ENCODE measurements at places on chromosomes 1 and 21.

GRCh38 chr1:58964880-58965279, 181.0 kb upstream of the JUN start:
- DNase-seq, result peak; percentile 35

- no peak for DNase-seq
These were observed 80.5 kb upstream of the RALGPS2 start for GRCh38 chr1:178644308-178645120.

GRCh38 chr1:196577386-196577785, 30.9 kb downstream of the KCNT2 start:
- no peak for DNase-seq

DNA sequence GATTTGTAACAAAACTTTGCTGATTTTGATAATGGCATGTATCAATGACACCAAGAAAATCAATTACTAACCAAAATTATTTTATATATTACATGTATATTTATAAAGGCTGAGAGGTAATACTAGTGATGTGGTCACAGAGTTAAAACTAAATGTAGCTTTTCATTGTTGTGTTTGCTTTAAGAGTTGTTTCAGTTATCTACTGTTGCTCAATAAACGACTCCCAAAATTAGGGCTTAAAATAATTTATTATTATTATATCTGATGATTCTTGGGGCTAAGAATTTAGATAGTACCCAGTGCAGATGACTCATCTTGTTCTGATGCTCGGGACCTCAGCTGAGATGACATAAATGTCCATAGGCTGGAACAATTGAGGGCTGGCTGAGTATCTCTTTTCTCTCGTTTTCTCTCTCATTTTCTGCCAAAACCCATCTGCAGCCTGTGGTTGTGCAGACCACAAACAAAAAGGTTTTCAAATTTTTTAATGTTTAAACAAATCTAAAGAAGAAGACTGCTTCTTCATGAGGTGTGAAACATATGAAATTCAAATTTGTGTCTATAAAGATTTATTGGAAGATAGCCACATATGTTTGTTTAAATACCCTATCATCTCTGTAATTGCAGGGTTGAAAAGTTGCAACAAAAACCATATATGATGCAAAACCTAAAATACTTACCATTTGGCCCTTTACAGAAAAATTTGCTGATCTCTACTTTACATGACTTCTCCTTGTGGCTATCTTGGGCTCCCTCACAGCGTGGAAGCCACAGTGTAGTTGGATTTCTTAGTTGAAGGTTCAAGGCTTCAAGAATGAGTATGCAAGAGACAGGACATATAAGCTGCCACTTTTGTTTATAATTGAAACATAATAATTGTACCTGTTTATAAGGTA, 14.8 kb upstream of the PTPRC start:
- DNase-seq, result peak; percentile 3

GRCh38 chr1:168195199-168196135, 16.7 kb downstream of the TIPRL start:
- no peak for DNase-seq

DNA sequence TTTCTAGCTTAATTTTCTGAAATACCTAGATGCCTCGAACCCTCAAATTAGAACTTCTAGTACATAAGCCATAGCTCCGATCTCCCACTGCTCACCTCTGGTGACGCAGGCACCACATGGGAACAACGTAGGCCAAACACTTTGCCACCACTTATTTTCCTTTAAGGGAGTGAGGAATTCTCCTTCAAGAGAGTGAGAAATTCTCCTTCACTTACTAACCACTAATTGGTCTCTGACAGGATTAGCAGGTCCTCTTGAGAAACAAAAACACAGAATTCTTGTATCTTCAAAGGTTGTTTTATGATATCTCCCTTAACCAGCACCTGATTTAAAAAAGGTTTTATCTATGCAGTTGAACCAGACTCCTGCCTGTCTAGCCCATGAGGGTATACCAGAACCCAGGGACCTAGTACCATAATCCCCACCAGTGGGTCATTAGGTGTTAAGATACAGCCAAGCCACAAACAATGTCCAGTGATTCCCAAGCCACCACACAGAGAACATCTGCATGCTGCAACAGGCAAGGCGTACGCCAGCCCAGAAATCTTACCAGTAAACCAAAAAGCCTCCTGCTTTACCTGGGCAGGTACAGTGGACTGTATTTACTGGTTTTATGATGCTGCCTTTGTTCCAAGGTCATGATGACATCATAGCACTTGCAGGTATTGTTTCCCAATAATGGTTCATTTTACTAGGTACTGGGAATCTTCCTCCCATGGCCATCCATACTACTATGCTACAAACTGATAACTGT, 20.3 kb upstream of the CXADR start:
- peak; percentile 83 for DNase-seq

GRCh38 chr1:51653127-51653526, 36.2 kb downstream of the OSBPL9 start:
- DNase-seq, result no peak

DNA sequence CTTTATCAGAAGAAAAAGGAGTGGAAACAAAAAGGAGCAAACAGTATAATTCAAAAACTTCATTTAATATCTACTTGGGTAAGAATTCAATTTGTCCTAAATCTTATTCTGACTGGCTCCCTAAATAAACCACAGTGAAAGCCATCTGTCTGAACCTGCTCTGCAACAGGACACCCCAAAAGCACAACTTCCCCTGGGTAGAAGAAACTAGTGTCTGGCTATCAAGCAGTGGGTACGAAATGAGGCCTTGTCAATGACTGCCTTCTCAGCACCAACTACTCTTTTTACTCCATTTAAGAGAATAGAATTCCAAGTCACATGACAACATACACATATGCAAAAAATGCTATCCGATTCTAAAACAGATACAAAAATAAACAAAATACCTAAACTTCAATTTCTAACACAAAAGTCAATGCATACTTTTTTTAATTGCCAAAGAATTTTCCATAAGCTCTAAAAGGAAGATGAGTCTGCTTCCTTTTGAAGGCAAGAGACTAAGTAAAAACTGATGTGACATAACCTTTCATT, 206.8 kb downstream of the SLC45A1 start:
- DNase-seq, result peak; percentile 15

DNA sequence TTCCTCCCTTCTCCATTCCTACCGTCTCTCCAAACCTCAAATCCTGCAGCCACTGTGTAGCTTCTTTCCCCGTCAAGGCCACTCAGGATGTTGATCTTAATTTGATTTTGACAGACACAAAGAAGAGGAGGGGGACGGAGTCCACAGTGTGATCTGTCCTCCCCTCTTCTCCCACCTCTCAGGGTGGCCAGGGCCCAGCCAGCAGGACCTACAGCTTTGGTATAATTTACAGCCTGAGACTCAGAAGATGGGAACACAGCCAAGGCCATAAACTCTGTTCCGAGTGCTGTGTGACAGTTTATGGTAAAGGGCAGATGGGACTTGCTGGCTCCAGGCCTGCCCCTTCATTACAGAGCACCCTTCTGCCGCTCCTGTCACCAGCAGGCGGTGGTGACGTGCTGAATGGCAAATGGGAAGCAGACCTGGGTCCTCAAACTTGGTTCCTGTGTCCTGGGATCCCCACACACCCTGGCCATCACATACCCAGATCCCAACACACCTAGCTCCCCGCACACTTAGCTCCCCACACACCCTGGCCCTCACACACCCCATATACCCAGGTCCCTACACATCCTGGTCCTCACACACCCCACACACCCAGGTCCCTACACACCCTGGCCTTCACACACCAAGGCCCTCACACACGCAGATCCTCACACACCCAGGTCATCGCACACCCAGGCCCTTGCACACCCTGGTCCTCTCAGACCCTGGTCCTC, 71.6 kb downstream of the CD2 start:
- DNase-seq, result no peak

GRCh38 chr1:38500891-38501290, 358.7 kb downstream of the RRAGC start:
- DNase-seq, result no peak

- peak; percentile 13 for DNase-seq
These were observed 36.5 kb upstream of the LHX8 start for GRCh38 chr1:75097654-75098053.

DNA sequence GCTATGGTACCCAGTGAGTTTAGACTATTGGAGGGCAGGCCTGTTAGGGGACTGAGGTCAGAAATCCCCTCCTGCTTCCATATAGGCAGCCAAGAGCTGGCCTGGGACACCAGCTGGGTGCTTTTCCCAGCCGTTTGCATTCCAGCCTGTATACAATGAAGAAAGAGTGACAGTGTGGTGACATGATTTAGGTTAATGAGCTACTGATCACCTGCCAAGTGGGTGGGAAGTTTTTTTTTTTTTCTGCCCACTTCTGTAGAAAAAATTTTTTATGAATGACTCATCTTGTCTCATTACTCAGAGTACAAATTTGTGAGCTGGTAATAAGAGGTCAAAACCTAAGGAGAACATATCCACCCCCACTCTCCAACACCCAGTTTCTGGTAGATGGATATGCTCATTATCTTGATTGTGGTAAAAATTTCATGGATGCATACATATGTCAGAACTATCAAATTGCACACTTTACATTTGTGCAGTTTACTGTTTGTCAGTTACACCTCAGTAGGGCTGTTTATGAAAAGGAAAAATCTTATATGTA, 16.4 kb upstream of the CGN start:
- peak; percentile 85 for DNase-seq

GRCh38 chr1:30665216-30666010, 58.0 kb downstream of the MATN1 start:
- no peak for DNase-seq

DNA sequence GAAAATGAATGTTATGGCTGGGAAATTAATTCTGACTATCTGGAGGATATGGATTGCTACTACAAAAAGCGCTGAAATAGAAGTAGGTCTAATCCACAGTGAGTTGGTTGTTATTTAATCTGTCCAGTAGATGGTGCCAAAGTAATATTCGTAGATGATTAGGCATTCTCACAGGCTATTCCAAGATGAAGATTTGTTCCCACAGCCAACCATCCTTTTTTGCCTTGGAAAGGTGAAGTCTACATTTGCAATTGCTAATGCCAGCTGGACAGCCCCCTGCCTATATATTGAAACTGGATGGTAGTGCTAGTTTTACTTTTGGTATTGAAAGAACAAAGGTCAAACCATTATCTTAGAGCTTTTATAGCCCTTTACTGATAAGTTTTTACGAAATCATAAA, 43.8 kb downstream of the RBM11 start:
- DNase-seq, result peak; percentile 68

GRCh38 chr1:243499248-243499647, 243.4 kb downstream of the SDCCAG8 start:
- no peak for DNase-seq

DNA sequence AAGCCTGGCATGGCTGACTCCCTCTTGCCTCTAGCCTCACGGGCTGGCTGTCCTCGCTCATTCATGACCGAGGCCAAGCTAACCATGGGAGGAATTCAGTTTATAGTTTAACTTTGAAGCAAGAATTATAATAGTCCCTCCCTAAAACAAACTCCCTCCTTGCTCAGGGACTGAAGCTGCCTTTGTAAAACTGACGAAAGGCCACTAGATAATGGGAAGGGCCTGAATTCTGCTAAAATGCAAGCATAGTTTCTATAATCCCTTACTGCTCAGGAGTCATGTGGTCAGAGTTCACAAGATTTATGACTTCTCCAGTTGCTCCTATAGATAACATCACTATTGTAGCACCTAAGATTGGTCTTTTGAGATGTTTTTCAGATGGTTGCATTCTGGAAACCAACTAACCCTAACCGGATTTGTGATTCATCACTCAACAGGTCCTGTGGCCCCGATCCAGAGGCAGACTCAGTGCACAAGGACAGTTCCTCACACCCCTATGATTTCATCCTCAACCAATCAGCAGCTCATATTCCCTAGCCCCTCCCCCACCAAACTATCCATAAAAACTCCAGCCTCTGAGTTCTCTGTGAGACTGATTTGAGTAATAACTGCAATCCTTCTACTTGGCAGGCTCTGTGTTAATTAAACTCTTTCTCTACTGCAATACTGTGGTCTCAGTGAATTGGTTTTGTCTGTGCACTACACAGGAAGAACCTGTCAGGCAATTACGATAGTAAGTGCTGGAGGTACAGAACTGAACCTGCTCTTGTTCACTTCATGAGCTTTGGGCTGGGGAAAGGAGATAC, 26.4 kb downstream of the HHIPL2 start:
- peak; percentile 82 for DNase-seq

DNA sequence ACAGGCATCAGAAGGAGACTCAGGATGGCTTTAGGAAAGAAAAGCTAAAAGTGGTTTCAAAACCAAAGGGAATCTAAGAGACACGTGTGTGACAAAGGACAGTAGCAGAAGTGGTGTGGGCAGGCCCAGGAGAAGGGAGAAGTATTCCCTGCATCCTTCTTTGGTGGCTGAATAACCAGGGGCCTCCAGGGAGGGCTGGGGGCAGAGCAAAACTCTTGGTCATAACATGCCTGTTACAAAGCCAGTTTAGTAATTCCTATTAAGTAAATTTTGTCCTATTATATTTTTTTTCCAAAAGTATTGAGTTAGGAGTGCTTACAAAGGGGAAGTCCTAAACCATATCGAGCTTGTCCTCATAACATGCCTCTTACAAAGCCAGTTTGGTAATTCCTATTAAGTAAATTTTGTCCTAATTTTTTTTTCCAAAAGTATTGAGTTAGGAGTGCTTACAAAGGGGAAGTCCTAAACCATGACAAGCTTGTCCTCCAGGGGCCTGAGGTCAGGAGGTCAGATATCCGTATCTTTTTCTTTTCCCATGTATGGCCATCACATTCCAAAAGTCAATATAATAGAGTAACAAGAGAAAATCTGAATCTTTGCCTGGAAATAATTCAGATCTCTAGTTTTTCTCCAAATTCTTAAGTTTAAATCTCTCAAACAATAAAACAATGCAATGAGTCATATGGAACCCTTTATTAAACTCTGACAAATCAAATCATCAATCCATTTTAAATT, 509.2 kb downstream of the LTN1 start:
- DNase-seq, result no peak

DNA sequence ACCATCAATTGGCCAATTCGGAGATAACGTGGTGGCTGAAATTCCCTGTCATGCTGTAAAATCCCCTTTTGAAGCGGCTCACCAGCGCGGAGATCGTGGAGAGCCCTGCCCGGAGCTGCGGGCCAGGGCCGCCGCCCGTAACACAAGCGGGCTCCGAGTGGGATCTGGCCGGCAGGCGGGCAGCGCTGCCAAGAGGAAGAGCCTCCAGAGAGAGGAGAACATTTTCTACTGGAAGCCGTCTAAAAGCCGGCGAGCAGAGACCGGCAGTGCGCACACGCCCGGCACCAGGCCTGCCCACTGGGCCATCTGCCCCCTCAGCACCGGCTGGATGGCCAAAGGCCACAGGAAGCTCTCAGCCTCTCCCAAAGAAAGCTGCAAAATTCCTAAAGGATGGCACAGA, 15.5 kb downstream of the SSBP3 start:
- DNase-seq, result no peak

GRCh38 chr1:170978371-170978910, 43.1 kb downstream of the MROH9 start:
- no peak for DNase-seq

GRCh38 chr1:201561601-201562000, 22.7 kb downstream of the NAV1 start:
- no peak for DNase-seq

- DNase-seq, result no peak
These were observed 549.7 kb downstream of the SMYD3 start for GRCh38 chr1:245957427-245957826.

DNA sequence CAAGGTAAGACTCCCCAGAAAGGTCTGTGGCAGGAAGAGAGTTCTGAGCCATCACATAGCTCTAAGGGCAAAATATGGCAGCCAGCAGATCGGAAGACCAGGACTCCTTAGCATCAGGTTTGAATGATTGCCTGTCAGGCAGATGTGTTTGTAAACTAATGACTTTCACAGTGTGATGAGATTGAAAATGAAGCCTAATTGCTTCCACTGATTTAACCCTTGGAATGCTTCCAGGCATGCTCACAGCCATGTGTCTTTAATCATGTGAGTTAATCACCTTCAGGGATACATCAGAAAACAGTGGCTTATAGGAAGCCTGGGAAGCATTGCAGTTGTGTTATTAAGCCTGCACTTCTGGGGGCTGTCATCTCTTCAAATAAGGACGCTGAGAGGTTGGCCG, 82.8 kb downstream of the LRRC53 start:
- DNase-seq, result no peak

Data from bronchial epithelial cell (primary cell).